ENCODE measurements at places on chromosomes 5 and 9.

DNA sequence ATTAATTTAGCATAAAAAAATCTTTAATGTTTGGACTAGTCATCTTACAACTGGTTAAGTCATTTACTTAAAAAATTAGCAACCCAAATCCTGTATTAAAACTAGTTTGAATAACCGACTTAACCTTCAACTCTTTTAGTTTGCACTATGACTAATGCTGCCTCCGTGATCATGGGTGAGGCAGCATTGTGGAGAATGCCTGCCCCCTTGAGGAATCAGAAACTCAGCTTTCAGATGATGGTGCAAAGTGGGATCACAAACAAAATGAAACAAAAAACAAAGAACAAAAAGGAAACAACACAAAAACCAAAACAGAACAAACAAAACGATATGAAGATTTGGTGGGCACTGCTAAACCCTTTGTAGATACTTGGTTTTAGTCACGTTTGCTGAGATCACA lies 127.0 kb upstream of the PALM2AKAP2 start:
- DNase-seq: no peak

DNA sequence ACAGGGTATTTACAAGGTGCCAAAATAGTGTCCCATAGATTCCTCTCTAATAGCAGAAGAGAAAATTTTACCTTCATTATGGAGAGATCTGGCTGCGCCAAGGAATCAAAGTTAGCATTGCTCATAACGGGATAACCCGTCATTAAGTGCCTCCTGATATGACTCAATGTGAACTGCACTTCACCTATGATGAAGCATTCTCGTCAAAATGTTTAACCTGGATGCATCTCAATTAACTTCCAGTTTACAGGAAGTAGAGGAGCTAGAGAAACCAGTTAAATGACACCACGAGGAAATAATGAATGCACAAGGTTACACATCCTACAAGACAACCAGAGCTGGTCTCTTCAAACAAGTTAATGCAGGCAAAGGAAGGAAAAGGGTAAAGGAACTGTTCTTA lies 17.2 kb downstream of the FBXW11 start:
- DNase-seq: no peak

DNA sequence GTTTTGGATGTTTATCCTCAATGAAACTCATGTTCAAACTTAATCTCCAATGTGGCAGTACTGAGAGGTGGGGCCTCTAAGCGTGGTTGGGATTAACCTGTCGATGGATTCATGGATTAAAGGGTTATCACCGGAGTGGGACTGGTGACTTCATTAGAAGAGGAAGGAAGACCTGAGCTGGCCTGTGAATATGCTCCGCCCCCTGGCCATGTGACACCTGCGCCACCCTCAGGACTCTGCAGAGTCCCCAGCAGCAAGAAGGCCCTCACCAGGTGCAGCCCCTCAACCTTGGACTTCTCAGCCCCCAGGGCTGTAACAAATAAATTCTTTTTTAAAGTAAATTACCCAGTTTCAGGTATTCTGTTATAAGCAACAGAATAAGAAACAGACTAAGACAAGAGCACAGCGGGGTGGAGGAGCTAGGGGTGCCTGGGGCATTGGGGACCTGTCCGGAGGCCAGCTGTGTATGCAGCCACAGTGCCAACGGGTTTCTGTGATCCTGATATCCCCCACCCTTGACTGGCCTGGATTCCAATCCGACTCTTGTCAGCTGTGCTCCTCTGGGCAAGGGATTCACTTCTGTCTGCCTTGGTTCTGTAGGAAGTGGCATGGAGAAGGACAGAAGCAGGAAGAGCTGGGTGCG lies 3.2 kb upstream of the MAPK9 start:
- DNase-seq: no peak

DNA sequence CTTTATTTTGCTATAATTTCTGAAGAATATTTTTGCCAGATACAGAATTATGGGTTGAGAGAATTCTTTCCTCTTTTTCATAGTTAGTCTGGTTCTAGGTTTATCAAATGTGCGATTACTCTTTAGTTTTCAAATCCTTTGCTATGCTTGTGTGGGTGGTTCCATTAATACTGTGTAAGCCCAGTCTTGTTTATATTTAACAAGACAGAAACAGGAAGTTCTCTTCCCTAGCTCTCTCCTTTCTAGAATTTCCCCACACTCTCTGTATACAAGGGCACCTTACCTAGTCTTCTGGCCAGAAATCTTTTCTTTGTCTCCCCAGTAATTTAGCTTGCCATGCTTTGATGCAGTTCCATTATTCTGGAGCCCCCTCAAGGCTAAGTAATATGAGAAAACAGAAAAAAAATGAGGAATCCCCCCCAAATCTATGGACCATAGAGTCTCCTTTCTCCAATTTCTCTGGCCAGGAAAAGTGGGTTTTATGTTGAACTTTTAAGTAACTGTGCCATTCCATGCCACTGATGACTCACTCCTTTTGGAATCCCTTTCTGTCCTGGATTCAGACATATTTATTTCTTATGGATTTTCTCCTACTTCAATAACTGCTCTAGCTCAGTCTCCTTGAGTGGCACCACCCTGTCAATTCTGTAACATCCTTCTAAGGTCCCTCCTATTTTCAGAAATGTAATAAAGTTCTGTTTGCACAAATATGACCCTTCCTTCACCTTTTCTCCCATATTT lies 1714.1 kb downstream of the EFNA5 start:
- DNase-seq: no peak

DNA sequence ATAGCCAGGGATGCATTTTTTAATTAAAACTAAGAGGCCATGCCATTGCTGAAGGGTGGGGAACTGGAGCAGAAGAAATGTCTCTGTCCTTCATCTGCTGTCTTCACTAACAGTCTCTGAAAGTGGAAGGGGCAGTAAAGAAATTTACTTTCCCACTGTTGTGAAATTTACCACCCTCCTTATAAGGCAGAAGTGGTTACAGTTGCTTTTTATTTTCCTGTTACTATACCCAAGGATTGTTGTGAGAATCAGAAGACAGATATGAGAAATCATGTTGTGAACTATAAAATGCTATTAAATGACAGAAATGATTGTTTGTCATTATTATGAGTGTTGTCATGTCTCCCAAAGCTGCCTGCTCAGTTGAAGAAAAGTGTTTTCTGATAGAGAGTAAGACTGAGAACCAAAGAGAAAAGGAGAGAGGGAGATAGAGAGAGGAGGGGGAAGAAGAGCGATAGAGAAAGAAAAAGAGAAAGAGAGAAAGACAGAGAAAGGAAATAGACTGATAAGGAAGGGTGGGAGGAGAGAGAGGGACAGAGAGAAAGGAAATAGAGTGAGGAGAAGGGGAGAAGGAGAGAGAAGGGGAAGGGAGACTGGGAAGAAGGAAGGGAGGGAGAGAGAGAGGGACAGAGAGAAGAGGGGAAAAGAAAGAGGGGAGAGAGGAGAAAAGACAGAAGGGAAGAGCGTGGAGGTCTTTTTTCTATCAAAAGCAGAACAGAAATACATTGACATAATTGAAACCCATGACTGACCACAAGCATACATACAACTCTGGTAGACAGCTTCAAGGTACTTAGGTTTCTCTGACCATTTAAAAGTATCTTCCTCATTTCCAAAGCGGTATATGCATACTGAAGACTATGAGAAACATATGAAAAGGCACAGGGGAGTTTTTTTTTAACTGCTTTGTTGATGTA lies 22.5 kb downstream of the SEC61B start:
- no peak for DNase-seq
